Thoracic aorta (tissue), 2 donors: ENCODE measurements at places on chromosomes 2 and 18.

DNA sequence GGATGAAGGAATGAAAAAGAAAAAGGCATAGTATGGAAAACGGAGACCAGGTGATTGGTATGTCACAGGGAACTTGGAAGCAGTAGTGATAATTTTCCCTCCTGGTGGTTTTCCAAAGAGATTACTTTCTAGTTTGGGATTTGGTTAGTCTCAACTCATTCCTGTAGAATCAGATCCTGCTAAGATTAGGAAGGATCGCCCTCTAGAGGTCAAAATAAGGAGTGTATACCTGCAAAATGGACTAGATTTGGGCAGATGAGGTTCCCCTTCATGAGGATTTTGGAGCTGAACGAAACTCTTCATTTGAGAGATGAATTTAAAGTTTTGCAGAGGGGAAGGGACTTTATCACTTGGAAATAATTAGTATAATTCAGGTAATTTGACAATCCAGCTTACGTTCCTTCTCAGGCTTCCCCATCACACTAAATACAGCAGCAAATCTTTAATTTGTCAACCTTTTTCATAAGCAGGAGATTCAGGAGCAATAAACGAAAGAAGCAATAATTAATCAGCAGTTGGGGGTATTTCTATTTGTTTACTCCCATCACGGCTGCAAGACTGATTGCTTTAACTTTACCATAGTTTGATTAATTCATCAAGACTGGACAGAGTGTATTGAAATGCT, 65.2 kb downstream of the CCDC195 start:
- DNase-seq, result no peak

DNA sequence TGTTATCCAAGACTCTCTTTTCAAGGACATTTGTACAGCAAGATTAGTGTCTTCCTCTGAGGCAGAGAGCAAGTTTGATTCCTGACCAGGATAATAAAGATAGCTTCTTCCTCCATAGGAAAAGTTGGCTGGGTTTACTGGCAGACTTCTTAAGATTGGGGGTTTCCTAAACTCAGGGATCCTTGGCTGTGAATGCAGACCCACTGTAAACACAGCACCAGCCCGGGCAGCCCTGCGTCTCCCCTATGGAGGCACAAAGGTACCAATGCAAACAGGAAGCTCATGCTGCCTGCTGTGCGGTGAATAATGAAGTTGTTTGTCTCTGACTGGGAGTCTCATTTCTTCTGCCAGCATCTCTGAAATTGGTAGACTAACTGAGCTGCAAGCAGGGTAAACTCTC, 96.2 kb upstream of the ARHGAP28 start:
- no peak for DNase-seq

- DNase-seq, result no peak
Measured at GRCh38 chr18:26255695-26256622, 29.7 kb downstream of the TAF4B start.

GRCh38 chr18:49169037-49169521, 218.3 kb upstream of the SMAD7 start:
- no peak for DNase-seq

DNA sequence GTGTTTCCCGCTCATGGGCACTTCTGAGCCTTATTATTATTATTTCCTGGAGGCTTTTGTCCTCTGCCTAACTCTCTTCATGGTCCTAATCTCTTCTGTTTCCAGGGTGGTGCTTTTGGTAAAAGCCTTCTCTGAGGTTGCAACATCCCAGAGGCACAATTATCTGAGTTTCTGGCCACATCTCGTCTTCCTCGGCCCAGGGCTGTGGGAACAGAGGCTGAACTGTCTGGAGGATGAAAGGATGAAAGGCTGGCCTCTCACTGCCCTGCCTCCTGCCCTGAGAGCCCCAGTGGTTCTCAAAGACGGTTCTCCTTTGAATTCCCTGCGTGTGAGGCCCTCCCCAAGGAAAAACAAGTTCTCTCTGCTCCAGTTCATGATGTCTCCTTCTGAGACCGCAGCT, 13.8 kb downstream of the GYPC start:
- DNase-seq, result no peak

GRCh38 chr2:238152771-238153688, 5.7 kb upstream of the ERFE start:
- DNase-seq, result no peak

DNA sequence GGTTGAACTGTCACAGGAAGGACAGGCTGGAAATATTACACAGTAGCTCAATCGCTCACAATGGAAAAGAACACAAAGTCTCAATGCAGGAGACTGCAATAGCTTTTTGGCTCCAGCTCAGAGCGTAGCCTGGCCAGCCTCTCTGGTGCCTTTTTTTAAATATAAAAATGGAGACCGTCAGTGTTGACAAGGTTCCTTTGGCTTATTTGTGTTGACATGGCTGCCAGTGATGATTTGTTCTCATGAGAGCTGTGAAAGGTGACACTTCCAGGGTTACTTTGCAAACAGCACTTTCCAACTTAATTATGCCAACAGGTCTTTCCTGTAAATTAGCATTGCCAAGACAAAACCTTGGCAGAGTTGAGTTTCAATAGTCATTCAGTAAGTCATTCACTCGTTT, 70.8 kb downstream of the KCNE4 start:
- no peak for DNase-seq

- DNase-seq, result no peak
Measured at GRCh38 chr2:215590010-215590745, 154.3 kb upstream of the FN1 start.

GRCh38 chr2:98436734-98437133, 7.9 kb upstream of the INPP4A start:
- DNase-seq, result no peak
